ENCODE measurements at places on chromosomes 11 and 22. TPM values are rescaled to one million over a fixed set of nuclear protein-coding genes. Genes with fewer than 3 reads are reported as not detected.

- no peak for DNase-seq
These were observed 117.0 kb downstream of the ME3 start for GRCh38 chr11:86555401-86555800.

GRCh38 chr11:114273890-114274635 is 22.1 kb upstream of the NNMT start:
- no peak for DNase-seq

DNA sequence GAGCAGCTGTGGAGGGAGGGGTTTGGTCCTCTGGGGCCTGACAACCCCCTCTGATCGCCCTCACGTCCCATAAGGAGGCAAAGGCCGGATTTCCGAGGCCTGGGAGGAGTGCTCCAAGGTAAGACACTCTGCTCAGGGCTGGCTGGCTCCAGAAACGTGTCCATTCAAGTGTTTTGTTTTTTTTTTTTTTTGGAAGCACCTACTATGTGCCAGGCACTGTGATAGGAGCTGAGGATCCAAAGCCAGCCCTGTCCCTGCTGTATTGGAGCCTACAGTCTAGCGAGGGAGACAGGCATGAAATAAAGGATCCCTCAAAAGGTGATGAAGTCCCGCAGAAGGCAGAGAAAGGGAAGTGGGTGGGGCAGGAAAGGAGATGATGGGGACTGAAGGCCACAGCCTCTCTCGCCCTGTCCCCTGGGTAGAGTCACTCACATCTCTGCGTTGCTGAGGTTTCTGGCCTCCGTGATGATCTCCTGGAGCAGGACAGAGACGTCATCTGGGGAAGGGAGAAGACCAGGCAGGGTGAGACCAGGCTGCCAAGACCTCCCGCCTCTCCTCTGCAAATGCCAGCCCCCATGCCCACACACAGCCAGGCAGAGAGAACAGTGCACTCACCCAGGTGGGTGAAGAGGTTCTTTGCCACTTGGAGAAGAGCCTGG is 89.2 kb downstream of the PDE2A start:
- no peak for DNase-seq

- no peak for DNase-seq
These were observed 10.3 kb upstream of the ZC3H12C start for GRCh38 chr11:110082899-110083298.

DNA sequence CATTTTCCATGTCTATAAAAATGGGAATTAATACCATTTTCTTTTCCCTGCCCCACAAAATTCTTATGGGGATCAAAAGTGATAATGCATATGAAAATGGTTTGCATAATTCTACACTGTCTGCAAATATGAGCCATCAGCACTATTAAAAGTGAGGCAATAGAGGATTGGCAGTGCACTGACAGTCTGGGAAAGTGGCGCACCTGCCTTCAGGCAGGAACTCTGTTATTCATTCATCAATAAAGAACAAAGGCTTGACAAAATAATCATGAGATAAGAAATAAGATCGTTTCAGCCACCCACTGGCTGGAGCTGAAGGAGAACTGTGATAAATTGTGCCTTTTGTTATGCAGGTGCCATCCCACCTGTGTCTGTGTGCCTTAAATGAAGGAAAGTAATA is 49.5 kb downstream of the ARFGAP2 start:
- DNase-seq: no peak

- peak; percentile 12 for DNase-seq
These were observed 41.9 kb downstream of the SVIP start for GRCh38 chr11:22787551-22788162.

DNA sequence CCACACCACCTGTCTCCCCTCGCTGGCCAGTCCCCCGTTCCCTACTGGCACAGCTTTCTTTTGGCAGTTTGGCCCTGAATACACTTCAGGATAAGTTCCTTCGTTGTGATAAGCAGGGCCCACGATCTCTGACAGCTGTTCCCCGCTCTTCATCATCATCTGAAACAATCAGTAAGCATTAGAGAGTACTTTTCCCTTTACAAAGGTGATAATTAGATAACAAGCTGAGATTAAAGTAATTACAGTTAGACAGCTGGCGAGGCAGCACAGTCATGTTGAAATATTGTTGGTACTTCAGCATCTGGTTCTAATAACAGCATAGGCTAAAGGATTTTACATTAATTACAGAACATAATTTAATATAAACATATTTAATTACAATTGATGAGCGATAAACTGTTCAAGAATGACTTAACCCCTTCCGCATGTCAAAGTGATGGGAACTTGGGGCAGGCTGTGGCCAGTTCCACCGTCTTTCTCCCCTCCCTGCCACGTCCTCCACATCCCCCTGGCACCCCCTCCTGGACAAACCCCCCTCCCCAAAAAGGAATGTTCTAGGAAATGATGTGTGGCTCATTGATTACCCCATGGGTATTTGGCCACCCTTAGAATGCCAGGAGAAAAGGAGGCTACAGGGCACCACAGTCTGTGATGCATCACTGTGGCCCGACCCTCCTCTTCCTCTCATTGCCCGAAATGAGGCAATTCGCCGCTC is 134.9 kb downstream of the RCN1 start:
- no peak for DNase-seq

DNA sequence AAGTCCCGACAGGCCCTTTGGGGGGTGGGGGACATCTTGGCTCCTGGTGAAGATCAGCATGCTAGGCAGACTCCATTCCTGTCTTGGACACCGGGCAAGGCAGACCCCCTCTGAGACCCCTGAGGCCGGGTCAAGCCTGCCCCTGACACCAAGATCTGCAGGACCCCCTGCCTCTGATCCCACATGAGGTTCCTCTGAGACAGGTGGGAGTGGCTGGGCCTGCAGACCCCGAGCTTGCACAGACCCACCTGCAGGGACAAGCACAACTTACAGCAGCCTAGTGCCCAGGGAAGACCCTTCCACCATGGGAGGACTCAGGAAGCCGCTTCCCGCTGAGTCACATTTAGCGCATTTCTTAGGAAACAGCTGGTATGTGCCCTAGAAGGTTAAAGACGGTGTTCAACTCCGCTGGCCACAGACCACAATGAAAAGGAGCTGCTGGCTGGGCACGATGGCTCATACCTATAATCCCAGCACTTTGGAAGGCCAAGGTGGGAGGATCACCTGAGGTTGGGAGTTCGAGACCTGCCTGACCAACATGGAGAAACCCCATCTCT is 15.5 kb downstream of the ARVCF start:
- DNase-seq: no peak

DNA sequence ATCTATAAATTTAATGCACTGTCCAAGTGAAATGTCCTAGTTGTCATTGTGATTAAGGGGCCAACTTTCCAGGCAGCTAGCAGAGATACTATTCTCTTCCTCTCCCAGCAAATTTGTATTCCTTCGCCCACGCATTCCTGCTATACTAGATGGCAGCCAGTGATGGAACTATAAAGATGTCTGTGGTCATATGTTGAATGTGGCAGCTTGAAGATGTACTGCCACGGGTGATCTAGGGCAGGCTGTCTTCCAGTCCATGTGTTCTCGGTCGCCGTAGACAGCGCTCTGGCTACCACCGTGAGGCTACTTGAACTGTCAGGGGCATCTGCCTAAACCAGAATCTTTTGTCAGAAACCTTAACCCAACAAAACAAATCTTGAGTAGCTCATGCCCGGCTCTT is 8.3 kb upstream of the SIDT2 start:
- no peak for DNase-seq

DNA sequence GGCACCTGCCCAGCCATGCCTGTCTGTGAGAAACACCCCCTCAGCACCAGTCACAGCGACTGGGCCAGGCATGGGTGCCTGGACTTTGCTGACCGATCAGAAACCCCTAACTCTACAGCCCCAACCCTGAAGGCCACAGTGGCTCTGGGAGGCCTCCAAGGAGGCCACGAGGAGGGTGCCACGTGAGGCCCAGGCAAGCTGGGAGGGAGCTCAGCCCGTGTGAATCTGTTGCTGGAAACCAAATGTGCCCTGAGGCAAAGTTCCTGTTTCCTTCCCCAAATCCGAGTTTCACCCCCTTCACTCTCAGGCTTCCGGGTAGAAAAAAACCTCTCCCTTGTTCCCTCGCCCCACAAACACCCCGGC is 1.3 kb downstream of the UNC93B1 start:
- DNase-seq: no peak

GRCh38 chr11:70127653-70128434 is 49.7 kb downstream of the ANO1 start:
- DNase-seq: no peak

DNA sequence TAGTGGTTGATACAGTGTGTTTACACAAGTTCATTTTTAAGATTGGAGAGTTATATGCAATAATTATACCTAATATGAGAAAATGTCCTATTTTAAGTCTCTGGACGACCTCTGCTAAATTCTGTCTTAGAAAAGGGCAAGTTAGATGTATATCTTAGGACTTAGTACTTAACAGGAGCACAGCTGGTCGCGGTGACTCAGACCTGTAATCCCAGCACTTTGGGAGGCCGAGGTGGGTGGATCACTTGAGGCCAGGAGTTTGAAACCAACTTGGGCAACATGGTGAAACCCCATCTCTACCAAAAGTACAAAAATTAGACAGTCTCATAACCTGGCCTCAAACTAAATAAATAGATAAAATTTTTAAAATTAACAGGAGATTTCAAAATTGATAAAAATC is 27.2 kb downstream of the BSX start:
- DNase-seq: no peak

DNA sequence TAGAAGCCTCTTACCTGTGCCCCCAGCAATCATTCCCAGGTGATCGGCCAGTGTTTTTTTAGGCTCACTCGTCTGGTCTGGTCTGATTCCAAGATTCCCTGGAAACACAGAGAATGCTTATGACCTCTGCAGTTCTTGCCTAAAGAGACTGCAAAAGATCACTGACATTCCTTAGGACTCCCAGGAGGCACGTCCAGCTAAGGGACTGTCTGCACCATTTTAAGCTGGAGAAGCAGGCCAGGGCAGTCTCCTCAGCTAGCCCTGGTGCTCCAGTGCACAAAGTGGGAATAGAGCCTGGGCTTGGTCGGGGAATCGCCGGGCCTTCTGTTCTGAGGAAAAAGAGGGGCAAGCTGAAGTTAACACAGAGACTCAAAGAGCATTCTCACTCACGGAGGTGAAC is 4.8 kb downstream of the CYB5R2 start:
- no peak for DNase-seq

- DNase-seq: no peak
These were observed 41.1 kb downstream of the SEZ6L start for GRCh38 chr22:26210334-26210733.

Gene MS4A10
- total RNA-seq: not detected

Gene KBTBD3
- total RNA-seq: 10.8 TPM

Gene OR51E2
- 0.63 TPM for total RNA-seq

Gene OTOG
- total RNA-seq: 0.12 TPM

Gene POU2AF1
- 12.9 TPM for total RNA-seq

Gene TEX54
- total RNA-seq: not detected

Gene MS4A4A
- total RNA-seq: 28.9 TPM

Gene CCDC87
- 1.0 TPM for total RNA-seq

Gene RAB39A
- total RNA-seq: 1.6 TPM

Gene DEPDC7
- total RNA-seq: 10.4 TPM

Data from mucosa of gallbladder (tissue), 1 donor.